ENCODE measurements at places on chromosomes 4 and X.

DNA sequence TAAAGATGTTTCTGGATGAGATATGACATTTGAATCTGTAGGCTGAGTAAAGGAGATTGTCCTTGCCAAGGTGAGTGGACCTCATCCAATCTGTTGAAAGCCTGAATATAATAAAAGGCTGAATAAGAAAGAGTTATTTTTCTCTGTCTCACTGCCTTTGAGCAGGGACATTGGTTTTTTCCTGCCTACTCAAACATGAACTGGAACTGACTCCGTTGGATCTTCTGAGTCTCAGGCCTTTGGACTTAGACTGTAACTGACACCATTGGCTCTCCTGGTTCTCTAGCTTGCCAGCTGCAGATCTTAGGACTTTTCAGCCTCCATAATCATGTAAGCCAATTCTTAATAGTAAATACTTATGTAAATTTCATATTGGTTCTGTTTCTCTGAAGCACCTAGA, 43.5 kb downstream of the PPEF2 start:
- DNase-seq, result no peak

DNA sequence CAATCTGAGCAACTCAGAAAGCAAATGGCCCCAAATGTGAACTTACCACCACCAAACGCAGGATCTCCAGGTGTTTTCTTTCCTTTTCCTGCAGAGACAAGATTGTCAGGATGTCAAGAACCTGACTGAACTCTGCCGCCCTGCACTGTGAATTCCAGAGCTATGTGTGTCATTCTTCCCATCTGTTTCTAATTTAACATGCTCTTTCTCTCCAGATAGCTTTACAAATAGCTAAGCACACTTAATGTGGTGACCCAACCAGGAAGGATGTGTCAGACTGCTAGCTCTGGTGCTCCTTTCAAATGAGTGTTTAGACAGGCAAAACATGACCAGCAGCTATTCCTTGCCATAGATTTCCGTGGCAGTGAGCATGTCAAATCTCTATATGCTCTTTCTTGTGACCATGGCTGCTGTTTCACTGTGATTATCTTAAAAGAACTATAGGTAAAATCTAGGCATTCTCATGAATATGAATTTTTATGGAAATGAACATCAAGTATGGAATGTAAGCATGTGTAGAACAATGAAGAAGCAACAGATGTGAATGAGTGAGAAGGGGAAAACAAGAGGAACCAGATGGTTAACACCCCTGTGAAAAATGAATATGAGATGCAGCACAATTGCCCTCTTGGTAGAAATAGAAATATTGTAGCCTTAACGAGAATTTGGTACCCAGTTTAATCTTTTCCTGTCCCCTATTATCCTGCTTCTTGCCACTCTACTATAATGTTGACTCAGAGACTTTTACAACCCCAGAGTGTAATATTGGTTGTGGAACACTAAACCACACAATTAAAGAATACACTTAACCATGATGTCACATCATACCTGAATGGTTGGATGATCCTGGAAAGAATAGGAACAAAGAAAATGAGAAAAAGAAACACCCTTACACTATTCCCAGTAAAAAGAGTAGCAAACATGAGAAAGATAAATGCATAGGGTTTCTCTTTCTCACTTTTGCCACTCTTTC, 247.8 kb upstream of the DKK2 start:
- DNase-seq, result peak; percentile 70

- DNase-seq, result no peak
Measured at GRCh38 chr4:145580906-145581305, 38.3 kb upstream of the MMAA start.

GRCh38 chrX:24646745-24647182, 383 bp downstream of the PCYT1B start:
- no peak for DNase-seq

Measured in fibroblast of pulmonary artery (primary cell).